ENCODE measurements at places on chromosomes 13 and 19. TPM values are rescaled to one million over a fixed set of nuclear protein-coding genes. Genes with fewer than 3 reads are reported as not detected.

Gene MYO1F
- total RNA-seq = not detected

DNA sequence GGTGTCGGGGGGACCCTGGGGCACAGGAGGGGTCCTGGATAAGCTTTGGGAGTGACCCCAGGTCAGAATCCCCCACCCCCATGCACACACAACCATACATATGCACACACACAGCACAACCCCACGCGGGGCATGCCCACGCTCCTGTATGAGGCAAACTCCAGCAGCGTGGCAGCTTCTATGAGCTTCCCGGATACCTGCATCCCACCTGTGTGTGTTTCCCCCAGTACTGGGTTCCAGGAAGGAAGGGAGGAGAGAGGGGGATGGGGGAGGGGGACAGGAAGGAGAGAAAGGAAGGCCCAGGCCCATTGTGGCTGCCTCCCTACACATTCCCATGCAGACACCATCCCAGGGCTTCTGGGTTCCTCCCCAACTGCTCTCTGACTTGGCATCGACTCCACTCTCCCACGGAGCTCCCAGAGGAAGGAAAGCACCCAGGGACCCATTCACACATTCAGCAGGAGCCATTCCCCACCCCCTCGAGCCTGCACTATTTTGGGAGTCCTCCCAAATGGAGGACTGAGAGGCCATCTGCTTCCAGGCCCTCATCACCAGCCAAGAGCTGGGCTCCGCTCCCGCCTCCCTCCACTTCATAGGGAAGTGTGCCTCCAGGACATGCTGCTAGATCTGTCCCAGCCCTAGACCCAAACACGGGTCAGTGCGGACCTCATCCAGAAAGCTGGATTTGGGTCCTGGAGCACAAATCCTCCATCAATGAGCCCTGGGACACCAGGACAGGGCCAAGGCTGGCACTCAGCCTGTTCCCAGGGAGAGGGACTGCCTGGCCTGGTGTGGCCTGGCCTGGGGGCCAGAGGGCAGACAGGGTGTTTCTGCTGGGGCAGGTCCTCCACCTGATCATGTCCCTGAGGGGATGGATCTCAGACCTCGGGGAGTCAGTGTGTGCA, 13.2 kb downstream of the PRR36 start:
- no peak for DNase-seq

DNA sequence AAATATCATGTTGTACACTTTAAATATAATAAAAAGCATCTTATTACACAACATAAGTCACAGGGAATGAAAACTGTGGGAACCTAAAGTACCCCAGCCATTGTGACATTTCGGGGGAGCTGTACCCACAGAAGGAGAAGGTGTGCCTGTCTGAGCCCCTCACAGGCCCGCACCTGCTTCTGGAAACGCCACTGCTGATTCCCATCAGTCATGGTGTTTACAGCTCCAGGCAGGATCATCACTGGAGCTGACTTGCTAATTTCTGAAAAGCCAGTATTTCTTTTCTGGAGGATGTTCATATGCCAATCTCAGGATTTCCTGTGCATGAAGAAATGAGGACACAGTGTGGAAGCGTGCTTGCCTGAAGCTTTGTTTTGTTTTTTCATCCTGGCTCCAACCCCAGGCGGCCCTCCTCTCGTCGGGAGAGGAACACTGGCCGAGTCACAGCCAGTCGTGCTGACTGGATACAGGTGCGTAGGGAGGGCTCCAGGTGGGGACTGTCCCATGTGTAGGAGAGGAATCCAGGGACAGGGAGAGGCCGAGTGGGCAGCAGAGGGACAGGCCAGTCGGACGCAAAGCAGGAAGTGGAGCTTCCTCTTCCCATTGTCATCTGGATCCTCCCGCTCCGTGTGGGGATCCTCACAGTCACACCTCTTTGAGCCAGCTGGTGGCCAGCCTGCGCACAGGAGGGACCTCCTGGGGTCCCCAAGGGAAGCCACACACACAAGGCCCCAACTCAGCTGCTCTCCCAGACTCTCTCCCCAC, 4.2 kb upstream of the ATP12A start:
- no peak for DNase-seq

DNA sequence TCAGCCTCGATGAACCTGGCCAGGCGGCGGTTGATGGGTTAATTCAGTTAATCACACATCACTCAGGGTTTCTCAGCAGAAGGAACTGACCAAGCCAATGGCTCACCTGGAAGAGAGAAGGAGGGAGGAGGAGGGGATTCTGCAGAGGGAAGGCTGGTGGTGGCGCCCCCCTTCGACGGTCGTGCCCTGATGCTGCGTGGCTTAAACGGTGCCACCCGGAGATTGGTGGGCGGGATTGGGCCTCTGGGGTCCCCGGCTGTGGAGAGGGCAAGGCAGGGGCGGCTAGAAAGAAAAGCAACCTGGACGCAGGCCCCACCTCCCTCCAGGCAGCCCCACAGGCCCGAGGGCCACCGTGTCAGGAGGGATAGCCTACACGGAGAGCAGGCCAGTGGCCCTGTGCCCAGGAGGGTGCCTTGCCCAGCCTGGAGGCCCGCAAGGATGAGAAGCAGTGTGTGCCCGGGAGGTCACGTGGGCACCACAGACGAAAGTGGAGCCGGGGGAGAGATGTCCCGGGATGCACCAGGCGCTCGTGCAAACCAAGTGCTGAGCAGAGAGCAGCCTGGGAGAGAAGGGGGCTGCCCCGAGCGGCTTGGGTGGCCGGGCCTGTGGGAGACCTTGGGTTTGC, 16.0 kb downstream of the CSNK1G2 start:
- no peak for DNase-seq

Gene CAPN12
- total RNA-seq = not detected
